Activated naive CD4-positive, alpha-beta T cell treated with anti-CD3 and anti-CD28 coated beads, Interleukin-2, amount 10 ng/mL, durations not matched to agents 5 hours and 36 hours (primary cell): ENCODE measurements at places on chromosomes 11 and 22. TPM values are rescaled to one million over a fixed set of nuclear protein-coding genes. Genes with fewer than 3 reads are reported as not detected.

The NCAM1 gene
- 0.31 TPM for total RNA-seq

The CD151 gene
- 36.2 TPM for total RNA-seq

The SLC25A18 gene
- not detected for total RNA-seq

The ROBO3 gene
- total RNA-seq: 14.9 TPM

The GPHA2 gene
- not detected for total RNA-seq

The RIC8A gene
- total RNA-seq: 91.2 TPM

The CASP1 gene
- total RNA-seq: 97.2 TPM

The NXPE4 gene
- not detected for total RNA-seq

The SOX6 gene
- 0.28 TPM for total RNA-seq

The NLRP14 gene
- total RNA-seq: 0.05 TPM

The MS4A1 gene
- 0.41 TPM for total RNA-seq

The PKDREJ gene
- total RNA-seq: not detected

The ZP1 gene
- not detected for total RNA-seq

The PRR5 gene
- 25.7 TPM for total RNA-seq

The OR52H1 gene
- total RNA-seq: not detected

The OR51E2 gene
- not detected for total RNA-seq

The FOLR3 gene
- total RNA-seq: not detected

The C1QTNF4 gene
- 0.39 TPM for total RNA-seq

The TMEM121B gene
- 0.23 TPM for total RNA-seq

The LDHAL6A gene
- 0.22 TPM for total RNA-seq

The NPAS4 gene
- total RNA-seq: 0.05 TPM

The FGF19 gene
- not detected for total RNA-seq

The VPREB1 gene
- total RNA-seq: not detected
